Activated CD4-positive, alpha-beta T cell treated with anti-CD3 and anti-CD28 coated beads, Interleukin-2, Interleukin-6, amounts not matched to agents 100 ng/mL and 50 ng/mL, durations not matched to agents 16 hours and 8 hours (primary cell): ENCODE measurements at places on chromosomes 12 and 14.

GRCh38 chr14:87179936-87180335 lies 813.0 kb downstream of the GALC start:
- no peak for DNase-seq

DNA sequence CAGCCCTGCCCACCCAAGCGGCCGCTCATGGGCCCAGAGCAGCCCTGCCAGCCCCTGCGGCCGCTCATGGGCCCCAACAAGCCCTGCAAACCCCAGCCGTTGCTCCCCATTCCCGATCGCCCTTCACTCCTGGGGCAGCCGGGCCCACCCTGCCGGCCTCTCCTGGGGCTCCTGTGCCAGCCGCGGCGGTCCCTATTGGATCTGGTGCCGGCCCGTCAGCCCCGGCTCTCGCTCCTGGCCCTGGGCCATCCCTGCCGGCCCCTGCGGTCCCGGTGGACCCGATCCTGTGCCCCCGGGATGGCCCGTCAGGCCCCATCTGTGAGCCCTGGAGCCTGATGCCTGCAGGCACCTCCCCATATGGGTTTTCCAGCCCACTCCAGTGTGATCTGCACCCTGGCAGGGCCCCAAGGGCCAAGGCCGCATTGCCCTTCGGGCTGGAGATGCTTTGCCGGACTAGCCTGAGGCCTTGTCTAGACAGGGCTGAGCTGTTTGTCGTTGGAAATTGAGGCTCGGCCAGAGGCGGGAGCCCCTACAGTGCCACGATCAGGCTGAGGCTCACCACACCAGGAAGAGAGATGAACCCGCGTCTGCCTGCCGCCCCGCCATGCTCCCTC lies 20.3 kb downstream of the FBRSL1 start:
- DNase-seq, result no peak

DNA sequence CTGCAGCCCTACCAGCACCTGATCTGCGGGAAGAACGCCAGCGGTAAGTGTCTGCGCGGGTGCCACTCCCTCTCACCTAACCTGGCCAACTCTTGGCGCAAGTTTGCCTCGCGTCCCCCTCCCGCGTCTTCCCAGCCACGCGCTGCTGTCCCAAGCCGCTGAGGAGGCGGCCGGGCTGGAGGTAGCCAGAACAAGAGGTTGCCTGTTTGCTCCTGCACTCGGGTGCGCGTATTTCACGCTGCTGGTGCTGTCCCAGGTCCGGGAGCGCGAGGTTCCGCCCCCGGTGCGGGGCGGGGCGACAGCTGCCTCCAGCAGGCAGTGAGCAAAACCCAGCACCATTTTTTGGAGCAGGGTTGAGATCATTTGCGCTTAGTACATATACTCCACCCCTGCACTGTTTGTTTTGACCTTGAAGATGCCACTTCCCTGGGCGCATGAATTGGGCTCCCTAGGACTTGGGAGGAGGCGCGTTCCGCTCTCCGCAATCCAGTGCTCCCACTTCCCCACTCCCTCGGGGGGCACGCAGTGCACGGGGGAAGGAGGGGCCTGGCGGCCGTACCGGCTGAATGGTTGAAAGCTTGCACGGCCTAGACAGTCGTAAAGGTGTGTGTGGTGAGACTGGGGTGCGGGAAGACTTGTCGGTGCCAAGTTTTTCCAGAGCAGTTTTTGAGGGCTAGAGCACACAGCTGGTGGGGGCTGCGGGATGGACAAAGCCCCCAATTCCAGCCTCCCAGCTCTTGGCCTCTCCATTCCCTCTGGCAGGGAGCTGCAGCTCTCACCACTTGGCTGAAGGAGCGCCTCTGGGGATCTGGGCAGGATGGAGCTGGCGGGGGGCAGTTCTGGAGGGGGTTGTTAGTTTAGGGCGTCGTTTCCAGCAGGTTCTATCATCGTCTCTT lies 226.9 kb upstream of the CRY1 start:
- DNase-seq, result peak; percentile 79

DNA sequence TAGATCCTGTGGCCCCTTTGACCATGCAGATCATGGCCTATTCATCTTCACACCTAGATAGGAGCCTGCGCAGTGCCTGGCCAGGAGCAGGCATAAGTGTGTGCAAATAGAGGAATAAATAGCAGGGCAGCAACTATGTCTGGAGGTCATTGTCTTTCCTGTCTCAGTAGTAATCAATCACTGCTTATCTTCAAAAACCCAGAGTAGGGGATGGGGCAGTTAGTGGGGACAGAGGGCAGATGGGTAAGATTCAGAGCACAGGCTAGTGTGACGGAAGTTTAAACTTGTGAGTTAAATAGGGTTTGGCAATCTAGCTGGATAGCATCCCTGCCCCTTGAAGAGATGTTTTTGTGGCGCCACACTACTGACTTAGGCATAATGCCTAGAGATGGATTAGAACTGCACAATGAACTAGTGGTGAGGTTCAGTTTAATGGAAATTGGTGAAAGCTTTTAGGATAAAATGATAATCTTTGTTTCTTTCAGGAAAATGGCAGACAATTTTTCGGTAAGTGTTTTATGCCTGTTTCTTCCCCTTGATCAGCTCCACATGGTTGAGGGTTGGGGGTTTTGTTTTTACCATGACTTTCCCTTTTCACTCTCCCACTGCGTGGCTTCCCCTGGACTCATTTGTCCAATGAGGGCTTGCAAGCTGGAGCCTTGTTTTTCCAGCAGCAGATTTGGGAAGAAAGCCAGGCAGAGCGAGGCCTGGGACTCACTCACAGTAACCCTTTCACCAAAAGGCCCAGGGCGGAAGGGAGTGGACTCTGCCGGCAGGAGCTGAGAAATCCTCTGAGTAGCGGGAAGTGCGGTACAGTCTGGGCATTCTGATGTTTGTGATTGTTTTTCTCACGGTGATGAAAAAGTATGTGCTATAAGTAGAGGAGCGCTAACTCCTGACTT lies 8.1 kb downstream of the LGALS3 start:
- no peak for DNase-seq

GRCh38 chr14:80390906-80391305 lies 179.6 kb upstream of the DIO2 start:
- no peak for DNase-seq

GRCh38 chr12:52300796-52301691 lies 9.7 kb upstream of the KRT81 start:
- no peak for DNase-seq

DNA sequence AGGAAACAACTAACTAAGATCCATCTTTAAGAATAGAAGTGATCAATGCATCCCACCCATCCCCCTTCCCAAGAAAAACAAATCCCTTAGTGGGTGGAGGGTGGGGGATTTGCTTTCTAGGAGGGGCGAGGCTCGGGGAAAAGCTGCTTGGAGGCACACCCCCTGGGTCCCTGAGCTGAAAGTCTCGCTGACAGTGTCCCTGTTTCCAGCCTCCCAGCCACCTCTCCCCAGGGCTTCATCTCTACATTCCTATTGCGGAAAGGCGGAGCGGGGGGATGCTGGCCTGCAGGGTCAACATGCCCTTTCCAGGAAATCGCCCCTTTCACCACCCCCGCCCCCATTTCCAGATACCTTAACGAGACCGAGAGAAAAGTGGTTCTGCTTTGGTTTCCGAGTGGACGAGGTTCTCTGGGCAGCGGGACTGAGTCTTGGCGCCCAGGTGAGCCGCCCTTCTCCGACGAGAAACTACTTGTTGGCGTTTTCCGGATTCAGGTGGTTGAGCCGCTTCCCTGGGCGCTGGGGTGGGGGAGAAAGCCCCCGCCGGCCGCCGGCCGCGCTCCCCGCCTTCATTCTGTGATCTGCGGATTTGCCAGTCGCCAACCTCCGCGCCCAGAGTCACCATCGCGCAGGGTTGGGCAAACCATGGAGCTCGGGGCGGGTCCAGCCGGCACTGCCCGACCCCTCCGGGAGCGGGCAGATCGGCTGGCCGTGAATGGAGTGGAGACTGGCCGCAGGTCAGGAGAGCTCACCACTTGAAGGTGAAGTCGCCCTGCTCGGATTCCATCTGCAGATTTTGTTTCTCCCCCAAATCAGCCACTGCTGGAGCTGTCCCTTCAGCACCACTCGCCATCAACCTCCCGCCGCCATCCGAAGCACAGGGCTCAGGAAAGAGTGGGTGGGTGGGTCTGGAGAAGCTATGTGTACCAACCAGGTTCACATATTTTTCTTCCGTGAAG lies 505 bp downstream of the KCNC2 start:
- DNase-seq, result peak; percentile 13

DNA sequence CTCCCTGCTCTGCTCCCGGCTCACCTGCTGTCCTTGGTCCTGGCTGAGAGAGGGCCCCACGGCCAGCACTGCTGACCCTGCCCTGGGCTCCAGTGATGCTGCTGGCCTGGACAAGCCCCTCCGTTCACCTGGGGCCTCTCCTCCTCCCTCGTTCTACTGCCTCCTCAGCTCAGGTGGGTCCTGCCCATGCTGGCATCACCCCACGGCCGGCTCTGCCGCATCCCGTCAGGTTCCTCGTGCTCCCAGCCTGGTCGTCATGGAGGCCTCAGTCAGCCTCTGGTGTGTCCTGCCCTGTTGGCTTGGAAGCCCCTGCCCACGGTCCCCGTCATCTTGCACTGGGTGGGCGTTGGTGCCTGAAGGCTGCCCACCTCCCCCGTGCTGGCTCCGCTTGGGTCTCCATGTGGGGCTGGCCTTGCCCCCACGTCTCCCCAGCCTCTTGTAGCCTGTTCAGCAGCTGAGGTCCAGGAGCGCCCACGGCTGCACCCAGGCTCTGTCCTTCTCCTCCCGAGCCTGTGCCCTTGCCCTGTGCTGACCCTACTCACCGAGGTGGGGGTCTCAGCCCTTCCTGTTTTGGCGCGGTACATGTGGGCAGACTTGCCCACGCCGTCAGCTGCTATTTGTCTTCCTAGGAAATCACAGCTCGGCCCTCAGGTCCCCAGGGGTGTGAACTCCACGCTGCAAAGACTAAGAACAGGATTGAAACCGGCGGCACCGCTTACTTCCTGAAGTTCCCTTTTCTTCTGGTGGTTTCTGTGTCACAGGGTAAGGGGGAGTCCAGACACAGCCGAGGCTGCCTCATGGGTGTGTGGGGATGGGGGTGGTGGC lies 121.6 kb downstream of the TMEM121 start:
- no peak for DNase-seq

DNA sequence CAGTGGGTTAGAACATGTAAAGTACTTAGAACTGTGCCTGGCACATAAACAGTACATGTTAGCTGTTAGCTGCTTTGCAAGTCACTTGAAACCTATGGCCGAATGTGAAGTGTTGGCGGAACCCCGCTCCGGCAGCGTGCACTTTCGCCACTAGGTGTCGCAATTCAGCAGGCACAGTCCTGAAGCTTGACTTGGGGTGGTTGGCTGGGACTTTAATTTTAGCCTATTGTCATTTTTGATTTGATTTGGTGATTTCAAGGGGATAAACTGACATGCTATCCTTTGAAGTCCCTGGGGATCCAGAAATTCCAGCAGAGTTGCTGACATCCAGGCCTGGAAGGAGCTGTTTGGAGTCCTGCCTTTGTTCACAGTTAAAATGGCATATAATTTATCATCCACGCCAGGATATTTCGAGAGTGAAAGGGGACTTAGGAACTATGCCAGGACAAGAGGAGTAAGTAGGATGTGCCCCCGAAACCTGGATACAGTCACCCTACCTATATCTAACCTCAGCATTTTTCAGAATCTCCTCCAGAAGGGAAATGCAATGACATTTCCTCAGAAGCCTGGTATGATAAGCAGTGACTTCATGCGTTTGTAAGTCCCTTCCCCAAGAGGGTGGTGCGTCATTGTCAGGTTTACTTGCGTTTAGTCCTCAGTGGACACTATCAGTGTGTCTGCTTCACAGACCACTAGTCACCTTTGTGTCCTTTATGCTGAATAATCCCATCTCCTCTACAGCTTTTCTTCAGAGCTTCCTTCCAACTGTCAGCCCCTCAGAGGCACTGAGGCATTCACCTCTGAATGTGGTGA lies 3.5 kb upstream of the TSPAN9 start:
- DNase-seq, result peak; percentile 87

DNA sequence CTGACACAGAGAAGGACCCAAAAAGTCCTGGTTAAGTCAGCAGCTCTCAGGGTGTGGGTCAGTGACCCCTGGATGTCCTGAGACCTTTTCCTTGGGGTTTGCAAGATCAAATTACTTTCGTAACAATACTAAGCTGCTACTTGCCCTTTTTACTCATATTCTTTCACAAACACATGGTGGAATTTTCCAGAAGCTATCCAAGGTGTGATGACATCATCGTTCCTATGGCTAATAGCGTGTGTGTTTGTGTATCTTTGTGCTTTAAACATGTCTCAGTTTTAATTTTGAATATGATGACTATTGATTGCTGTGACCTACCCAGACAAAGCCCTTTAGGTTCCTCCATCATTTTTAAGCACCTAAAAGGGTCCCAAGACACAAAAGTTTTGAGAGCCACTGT lies 176.2 kb downstream of the PHETA1 start:
- no peak for DNase-seq

DNA sequence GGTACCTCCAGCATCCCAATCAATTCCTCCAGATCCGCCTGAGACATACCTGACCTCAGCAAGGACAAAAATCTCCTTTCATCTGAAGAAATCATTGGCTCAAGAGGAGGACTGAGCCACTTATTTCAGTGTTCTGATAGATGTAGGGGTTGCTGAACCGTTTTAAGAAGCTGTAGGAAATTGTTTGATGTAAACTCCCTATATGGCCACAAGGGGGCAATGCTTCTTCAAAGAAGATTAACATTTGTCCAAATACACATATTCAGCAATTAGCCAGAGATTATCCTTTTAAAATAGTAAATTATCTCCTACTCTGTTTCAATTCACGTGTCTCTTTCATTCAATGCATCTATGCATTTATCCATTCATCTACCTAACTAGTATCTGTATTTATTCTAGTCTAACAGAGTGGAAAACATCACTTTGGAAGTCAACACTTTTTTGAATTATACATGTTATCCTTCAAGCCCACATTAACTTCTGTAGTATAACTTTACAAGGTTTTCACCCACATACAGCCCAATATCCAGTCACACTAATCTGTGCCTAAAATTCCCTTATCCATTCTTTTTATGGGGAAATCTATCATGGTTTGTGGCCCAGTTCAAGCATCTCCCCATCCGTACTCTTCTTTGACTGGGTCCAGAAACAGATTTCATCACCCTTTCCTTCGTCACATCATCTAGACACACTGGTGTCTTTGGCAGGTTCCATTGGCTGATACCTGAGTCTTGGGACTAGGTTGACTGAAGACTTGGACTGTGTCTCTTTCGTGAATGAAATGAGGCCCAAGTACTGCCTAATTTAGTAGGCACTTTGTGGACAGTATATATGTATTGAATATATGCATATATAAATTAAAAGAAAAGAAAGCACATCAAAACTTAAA lies 411.0 kb upstream of the OR4E1 start:
- peak; percentile 47 for DNase-seq

DNA sequence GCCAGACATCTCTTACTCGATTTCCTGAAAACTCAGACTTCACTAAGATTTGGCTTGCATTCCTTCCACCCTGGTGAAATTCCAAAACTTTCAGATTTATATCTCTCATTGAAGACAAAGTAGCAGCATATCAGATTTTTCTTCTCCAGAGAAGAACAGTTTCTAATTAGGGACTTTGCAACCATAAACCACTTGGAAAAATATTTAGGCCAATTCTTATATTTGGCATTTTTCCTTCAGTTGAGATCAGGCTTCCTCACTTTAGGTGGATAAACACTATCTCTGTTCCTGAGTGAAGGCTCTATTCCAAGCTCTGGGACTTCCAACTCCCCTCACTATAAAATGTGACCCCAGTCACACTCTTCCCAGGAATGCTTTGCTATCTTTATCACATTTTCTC lies 1434.3 kb upstream of the FLRT2 start:
- DNase-seq, result no peak
